T-helper 2 cell (primary cell): ENCODE measurements at places on chromosomes 7 and 10.

GRCh38 chr7:148182264-148182663, 408.3 kb upstream of the C7orf33 start:
- DNase-seq = no peak

DNA sequence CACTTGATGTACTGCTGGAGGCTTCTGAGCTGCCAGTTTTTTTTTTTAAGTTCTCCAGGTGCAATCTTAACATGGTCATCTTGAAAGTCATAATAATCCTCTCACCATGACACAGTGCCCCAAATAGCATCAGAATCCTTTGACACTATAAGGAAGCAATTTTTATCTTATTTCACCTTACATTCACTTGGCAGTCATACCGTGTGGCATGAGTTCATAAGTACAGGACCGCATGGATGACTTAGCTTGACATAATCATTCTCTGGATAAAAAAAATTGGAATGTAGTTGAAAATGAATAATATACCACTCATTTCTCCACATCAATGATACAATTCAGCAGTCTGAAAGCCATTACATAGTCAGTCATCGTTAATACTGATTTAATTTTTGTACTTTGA, 25.6 kb upstream of the TMEM196 start:
- no peak for DNase-seq

GRCh38 chr10:116912162-116912561, 62.9 kb downstream of the ENO4 start:
- no peak for DNase-seq

- DNase-seq = no peak
These were observed 860 bp downstream of the SEC31B start for GRCh38 chr10:100518761-100519241.

- DNase-seq = no peak
These were observed 90.4 kb downstream of the ETV1 start for GRCh38 chr7:13898957-13899670.

DNA sequence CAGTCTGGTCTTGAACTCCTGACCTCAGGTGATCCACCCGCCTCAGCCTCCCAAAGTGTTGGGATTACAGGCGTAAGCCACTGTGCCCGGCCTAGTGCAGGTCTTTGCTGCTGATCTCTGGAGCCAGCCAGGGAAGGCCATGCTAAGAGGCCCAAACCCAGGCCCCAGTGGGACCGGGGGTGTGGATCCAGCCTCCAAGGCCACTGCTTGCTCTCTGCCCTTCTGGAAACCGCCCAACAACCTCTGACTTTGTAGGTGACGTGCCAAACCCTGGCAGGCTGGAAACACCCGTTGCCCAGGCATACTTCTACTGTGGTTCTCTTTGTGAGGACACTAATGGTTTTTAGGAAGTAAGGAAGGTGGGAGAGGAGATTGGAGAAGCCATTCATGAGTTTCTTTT, 83.5 kb upstream of the GNA12 start:
- no peak for DNase-seq

- DNase-seq = no peak
These were observed 151.8 kb upstream of the TPK1 start for GRCh38 chr7:144987686-144988085.

DNA sequence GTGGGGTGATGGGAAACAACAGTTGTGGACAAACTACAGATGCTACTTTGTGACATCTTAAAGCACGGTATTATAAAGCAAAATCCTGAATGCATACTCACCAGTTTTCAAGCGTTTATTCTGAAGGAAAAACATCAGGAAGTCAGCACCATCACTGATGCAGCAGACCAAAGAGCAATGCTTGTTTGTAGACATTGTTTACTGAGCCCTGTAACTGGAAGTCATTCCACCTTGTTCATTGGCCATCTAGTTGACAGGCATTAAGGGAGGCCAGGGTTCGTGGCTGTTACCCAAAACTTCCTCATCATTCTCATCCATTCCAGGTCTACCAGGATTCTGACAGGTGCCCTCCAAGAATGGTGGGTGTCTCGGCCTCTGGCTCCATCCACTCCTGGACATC, 55.3 kb upstream of the FAM204A start:
- DNase-seq = no peak

DNA sequence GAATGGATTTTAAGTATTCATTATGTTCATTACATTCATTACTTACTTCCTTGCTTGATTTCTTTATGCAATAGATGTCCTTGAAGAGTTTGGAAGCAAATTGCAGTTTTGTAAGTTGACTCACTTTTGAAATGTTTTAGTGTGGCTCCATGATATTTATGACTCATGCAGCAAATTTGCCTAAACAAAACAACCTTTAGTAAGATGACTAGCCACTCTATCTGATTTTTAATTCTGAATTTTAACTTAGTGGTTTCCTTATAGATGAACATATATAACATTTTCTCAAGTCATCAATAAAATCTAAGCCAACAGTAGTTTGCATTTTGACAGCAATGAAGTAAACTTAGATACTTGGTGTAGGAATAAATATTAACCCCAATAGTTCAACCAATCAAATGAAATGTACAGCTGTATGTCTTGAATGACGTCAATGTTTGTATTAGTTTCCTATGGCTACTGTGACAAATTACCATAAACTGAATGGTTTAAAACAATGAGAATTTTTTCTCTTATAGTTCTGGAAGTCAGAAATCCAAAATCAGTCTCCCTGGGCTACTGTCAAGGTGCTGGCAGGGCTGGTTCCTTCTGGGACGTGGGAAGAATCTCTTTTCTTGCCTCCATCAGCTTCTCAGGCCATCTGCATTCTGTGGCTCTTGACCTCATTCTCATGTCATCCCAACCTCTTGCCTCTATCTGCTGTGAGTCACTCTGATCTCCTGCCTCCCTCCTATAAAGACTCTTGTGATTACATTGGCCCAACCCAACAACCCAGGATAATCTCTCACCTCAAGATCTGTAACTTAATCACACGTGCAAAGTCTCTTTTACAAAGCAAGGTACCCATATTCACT, 73.4 kb downstream of the AHR start:
- no peak for DNase-seq

GRCh38 chr7:157204134-157204533, 65.4 kb downstream of the UBE3C start:
- DNase-seq = no peak

DNA sequence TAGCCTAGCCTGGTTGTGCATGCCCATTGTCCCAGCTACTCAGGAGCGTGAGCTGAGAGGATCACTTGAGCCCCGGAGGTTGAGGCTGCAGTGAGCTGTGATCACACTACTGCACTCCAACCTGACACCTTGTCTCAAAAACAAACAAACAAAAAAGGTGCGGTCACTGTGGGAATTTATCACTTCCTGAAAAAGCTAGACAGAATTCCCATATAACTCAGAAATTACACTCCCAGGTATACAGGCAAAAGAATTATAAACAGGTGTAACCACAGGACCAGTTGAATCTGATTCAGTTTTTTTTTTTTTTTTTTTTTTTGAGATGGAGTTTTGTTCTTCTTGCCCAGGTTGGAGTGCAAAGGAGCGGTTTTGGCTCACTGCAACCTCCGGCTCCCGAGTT, 3.2 kb upstream of the OGDH start:
- no peak for DNase-seq

- DNase-seq = no peak
These were observed 57.2 kb upstream of the ELN start for GRCh38 chr7:73970801-73971229.

DNA sequence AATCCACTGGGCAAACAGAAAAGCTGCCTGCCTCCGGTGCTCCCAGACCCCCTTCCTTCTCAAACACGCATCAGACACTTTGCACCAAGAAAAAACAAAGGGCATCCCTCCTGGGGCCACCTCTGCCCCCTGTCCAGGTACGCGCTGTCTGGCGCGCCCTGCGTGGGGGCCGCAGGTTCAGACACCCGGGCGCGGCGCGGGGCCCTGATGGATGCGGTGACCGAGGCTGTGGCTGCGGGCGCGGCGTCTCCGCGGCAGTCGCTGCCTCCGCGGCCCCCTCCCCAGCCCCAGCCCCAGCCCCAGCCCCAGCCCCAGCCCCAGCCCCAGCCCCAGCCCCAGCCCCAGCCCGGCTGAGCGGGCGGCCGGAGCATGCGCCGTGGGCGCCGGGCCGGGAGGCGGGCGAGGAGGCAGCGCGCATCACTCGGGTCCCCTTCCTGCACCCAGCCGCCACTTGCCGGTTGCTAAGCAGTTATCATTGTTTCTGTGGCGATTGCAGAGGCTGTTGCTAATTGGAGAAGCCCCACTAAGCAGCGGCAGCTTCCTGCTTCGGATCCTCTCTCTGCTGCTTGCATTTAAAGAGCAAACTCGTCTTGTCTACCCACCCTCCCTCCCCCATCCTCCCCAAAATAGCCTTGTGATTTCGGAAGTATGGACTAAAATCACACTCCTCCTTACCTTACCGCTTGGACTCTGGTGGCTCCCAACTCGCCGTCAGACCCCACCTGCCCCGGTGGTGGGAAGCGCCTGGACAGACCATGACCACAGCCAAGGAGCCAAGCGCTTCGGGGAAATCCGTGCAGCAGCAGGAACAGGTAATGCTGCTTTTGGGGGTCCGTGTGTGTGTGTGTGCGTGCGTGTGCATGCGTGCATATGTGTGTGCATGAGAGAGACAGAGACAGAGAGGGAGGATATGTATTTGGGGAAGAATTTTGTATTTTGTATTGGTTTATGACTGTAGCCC, 252.8 kb downstream of the DPP6 start:
- no peak for DNase-seq

DNA sequence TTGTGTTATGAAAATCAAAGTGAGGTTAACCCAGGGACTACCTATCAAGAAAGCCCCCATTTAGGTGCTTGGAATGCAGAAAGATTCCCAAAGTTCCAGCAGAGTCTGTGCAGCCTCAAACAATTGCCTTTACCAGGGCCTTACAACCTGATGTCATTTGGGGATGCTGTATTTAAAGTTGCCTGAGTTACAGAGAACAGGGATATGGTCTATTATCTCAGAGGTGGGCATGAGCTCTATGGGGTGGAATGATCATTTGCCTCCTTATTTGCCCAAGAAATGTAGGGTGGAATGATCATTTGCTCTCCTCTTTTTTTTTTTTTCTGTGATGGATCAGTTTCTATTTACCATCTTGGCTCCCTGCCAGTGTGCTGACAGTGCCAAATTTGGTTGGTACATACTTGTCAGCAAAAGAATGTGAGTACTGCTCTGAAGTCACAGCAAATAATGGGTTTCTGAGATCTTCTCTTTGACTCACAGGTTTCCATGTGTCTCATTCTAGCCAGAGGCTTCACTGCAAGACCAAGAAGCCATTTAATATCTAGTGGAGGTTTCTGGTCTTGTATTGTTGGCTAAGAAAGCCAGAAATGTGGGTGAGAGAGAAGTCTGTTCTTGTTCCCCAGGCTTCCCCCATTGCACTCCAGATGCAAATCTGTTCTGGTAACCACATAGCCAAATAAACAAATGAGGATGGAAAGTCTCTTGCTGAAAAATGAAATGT, 45.5 kb upstream of the ZNRF2 start:
- no peak for DNase-seq

- DNase-seq = no peak
These were observed 2.9 kb downstream of the PRXL2A start for GRCh38 chr10:80411267-80411668.
